ENCODE measurements at places on chromosomes 13 and 19.

GRCh38 chr19:1211494-1212234, 6.1 kb downstream of the STK11 start:
- no peak for DNase-seq

GRCh38 chr19:1312767-1313694, 27.4 kb downstream of the EFNA2 start:
- no peak for DNase-seq

DNA sequence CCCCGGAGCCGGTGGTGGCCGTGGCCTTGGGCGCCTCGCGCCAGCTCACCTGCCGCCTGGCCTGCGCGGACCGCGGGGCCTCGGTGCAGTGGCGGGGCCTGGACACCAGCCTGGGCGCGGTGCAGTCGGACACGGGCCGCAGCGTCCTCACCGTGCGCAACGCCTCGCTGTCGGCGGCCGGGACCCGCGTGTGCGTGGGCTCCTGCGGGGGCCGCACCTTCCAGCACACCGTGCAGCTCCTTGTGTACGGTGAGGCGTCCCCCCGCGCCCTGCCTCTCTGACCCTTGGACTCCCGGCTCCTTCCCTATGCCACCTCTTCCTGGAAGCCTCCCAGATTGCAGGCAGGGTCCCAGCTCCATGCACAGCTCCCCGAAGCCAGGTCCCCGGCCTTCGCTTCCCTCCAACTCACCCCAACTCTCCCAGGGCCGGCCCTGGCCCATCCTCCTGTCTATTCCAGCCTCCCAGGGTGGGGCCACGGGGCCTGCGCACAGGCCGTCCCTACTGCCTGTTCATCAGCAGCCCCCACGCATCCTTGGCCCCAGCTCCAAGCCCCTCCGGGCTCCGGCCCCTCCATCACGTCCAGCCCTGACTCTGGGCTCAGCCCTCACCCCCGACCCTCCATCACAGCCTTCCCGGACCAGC, 1.7 kb downstream of the MADCAM1 start:
- no peak for DNase-seq

DNA sequence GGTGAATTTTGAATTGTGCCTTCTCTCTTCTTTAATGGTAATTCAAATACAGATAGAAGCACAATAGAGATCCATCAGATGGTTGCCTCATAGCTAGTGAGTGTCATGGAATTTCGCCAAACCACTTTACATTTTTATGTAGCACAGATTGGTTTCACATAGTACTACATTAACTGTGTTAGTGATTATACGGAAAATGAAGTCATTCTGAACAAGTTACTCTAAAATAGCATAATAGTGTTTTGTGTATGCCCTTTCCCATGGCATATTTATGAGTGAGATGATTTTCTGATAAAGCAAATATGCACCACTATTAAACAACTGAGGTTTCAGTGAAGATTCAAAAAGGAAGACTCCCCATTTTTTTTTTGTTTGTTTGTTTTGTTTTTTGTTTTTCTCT, 1623.5 kb downstream of the PCDH9 start:
- no peak for DNase-seq
